ENCODE measurements at places on chromosomes 6 and 20.

- no peak for DNase-seq
Observed at GRCh38 chr6:87767478-87767877, 65.4 kb upstream of the AKIRIN2 start.

- DNase-seq = no peak
Observed at GRCh38 chr20:48008850-48009515, 223.7 kb upstream of the SULF2 start.

GRCh38 chr6:15206887-15207286 lies 39.0 kb upstream of the JARID2 start:
- DNase-seq = no peak

DNA sequence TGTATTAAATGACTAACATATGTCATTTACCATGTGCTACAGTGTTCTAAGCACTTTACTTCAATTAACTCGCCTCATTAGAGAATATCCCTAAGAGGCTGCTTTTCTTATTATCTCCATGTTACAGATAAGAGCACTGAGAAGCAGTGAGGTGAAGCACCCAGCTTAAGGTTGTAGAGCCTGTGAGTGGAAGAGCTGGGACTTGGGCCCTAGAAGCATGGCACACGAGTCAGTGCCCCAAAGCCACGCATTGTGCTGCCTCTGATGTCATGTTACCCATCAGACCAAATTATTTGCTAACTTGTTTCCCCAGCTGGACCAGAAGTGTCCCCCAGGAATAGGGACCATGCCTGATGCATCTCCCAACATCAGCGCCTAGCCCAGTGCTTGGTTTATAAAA lies 34.1 kb downstream of the POFUT1 start:
- no peak for DNase-seq

- no peak for DNase-seq
Observed at GRCh38 chr6:131683479-131683878, 17.7 kb downstream of the OR2A4 start.

- DNase-seq = no peak
Observed at GRCh38 chr20:4470375-4470774, 251.3 kb upstream of the PRND start.

GRCh38 chr6:143601504-143601903 lies 76.3 kb upstream of the PHACTR2 start:
- no peak for DNase-seq

DNA sequence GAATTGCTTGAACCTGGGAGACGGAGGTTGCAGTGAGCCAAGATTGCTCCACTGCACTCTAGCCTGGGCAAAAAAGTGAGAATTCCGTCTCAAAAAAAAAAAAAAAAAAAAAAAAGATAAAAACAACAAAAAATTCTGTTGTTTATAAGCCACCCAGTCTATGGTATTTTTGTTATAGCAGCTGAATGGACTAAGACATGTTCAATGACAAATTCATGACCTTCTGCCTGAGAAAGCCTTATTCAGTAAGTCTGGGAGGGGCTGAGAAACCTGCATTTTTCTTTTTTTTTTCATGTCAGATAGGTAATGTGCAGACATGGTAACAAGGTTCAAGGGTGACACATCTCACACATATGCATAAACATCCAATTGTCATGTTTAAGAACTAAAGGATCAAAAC lies 40.4 kb upstream of the TRAF3IP2 start:
- DNase-seq = no peak

- DNase-seq = no peak
Observed at GRCh38 chr20:38060536-38060935, 27.0 kb downstream of the RPRD1B start.

DNA sequence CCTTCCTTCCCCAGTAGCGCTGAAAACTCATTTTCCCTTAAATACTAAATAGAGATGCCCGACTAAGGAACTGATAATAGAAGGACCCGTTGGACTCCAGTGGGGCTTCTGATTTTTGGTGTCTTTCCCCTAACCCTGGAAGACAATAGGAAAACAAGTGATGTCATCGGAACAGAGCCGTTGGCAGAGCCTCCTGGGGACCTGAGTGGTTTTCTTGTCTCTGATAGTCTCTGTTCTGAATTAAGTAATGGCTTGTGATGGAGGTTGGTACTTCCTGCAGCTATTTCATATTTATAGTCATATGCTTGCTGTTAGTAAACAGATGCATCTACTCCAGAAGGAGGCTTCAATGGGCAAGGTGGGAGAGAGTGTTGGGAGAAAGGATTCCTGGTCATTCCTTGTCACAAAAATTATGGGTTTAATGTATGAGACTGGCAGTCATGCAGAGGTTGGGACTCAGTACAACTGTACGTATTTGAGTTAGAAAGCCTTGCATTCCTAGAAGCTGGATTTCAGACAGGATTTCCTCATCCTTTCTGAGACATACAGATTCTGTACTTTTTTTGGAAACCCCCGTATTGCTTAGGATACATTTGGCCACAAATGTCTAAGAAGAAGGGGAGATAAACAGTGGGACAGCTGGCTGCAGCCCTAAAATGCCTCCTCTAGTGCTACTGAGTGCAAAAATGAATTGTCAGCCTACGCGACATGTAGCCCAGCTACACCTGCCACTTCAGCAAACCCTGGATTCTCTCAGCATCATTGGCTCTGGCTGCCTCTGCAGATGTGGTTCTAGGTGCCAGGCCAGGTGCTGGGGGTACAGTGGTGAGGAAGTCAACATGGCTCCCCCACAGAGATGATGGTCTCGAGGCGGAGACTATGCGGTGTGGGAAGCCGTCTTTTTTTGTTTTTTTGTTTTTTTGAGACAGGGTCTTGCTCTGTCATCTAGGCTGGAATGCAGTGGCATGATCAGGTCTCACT lies 38.1 kb downstream of the CDS2 start:
- no peak for DNase-seq

DNA sequence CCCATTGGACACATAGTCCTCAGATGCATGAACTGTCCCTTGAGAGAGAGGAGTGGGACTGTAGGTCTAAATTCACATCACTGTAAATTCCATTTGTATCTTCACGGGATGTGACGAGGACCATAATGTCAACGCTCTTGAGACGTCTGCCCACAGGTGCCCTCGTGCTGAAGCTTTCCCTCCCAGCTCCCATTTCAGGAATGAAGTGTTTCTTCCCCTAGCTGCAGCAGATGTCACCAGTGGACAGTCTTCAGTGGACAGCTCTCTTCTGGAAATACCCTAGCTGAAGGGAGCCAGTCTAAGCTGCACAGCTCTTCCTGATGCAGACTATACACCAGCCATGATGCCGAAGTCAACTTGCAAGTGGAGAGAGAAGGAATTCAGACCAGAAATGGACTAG lies 217.4 kb upstream of the ECI2 start:
- no peak for DNase-seq

- no peak for DNase-seq
Observed at GRCh38 chr6:17972978-17973622, 14.3 kb downstream of the KIF13A start.

DNA sequence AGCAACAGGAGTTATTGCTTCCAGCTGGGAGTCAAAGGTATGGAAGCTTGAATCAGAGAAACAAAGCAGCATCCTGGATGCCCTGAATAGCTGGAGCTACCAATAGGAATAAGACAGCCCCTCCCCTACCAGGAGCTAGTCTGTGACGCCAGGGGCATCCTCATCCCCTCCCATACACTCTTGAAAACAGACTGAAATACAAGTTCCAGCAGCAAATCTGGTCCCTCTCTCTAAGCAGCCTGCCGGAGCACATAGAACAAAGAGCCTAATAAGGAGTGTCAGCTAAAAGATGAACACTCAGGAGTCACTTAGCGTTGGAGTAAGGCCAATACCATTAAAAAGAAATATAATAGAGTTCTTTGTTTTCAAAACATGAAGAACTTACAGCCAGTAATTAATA lies 25.6 kb downstream of the FILIP1 start:
- DNase-seq = no peak

DNA sequence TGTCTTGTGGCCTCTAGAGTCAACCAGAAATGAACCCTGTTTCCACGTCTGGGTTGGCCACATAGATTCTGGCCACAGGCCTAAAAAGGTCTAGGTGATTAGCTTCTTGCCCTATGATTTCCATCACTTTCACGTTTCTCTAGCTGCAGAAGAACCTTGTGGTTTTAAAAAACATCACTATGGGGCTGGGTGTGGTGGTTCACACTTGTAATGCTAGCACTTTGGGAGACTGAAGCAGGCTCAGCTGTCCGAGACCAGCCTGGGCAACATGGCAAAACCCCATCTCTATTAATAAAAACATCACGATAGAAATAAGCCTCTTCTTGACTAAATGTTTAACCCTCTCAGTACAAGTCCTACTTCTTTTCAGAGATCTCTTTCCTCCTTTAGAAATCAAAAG lies 27.6 kb downstream of the POLR1C start:
- DNase-seq = no peak

GRCh38 chr6:31577579-31577966 lies 2.2 kb downstream of the TNF start:
- no peak for DNase-seq

- no peak for DNase-seq
Observed at GRCh38 chr6:37442416-37443215, 9.6 kb downstream of the CMTR1 start.

- DNase-seq = no peak
Observed at GRCh38 chr6:116159782-116160524, 34.0 kb upstream of the COL10A1 start.

GRCh38 chr6:151229401-151230276 lies 10.1 kb upstream of the AKAP12 start:
- DNase-seq = peak; percentile 38

DNA sequence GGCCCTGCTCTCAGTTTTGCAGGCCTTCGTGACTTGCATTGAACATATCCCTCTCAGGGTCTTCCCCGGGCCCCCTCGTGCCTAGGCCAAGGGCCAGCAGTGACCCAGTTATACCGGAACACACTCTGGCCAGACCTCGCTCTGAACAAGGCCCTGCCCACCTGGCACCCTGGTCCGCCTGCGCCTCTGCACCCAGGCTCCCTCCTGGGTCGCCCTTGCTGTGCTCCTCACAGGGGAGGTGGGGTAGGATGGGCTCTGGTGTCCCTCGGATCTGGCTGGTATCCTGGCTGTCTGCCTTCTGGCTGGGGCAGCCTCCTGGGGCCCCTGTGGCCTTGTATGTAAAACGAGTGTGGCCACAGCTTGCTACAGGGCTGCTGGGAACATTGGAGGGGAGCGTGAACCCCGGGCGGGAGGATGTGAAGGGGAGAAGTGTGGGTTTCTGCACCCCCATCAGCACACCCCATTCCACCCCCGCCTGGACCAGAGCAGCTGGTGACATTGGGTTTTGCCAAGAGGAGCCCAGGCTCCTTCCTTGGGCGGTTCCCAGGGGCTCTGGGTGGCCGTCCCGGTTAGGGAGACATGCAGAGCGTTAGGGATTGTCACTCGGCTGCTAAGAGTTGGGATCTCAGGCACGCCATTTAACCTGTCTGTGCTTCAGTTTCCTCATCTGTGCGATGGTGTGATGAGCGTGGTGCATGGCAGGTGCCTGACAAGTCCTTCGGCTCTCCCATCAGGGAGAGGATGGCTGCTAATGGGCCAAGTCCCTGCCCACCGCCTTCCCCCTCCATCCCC lies 17.5 kb downstream of the SRC start:
- DNase-seq = no peak

- DNase-seq = no peak
Observed at GRCh38 chr20:61443443-61444126, 191.5 kb downstream of the CDH4 start.

GRCh38 chr6:41970436-41970846 lies 28.8 kb upstream of the CCND3 start:
- peak; percentile 49 for DNase-seq

DNA sequence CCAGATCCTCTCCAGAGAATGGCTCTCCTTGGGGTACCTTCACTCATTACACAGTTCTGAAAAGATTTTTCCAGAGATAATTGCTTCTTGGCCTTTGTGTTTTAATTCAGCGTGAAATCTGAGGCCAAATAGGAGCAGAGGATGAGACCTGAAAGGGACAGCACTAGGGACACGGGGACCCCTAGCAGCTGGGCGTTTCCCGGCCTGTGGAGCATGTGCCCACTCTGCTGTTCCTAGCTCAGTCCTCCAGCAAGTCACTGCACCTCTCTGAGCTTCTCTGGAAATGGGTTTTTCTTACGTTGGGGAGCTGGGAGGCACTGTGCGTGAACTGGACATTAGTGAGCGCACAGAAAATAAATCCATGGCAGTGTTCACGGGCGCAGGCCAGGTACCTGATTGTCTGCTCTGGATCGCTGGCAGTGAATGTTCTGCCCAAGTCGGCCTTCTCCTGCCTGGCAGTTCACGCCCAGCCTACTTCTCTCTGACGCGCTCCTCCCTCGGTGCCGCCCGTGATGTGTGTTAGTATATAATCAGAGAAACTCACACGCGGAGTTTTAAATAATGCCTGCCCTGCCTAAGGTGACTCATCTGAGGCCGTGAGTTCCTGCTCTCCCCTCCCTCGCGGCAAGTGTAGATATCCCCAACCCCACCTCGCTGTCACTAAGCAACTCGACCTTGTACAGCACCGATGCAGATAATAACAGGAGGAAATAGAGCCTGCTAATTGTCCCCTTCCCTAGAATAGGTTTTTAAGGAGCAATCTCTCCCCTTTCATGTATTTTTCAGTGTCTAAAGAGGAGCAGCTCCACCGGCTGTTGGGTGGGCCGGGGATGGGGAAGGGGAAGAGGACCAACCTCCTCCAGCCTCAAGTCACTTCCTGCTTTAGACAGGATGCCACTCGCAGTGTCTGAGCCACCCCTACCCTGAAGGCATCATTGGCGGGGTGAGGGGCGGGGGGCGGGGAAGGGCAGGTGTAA lies 2.7 kb upstream of the TUBB2A start:
- peak; percentile 26 for DNase-seq

GRCh38 chr6:31776989-31777666 lies at the start of gene VWA7:
Gene VWA7, minus strand, starts transcription at chr6:31777328. Its CDS starts 549 bp downstream, at chr6:31776779.
- peak; percentile 77 for DNase-seq

Data from stimulated activated CD8-positive, alpha-beta memory T cell treated with anti-CD3 and anti-CD28 coated beads, Interleukin-2, amount 100 ng/mL, for 48 hours (primary cell).